K562 (cell line): ENCODE measurements at places on chromosomes 12 and 14. TPM values are rescaled to one million over a fixed set of nuclear protein-coding genes. Genes with fewer than 3 reads are reported as not detected.

The CNIH1 gene
- 71.3 and 79.6 TPM in 2 replicates for total RNA-seq

The PSEN1 gene
- 18.7 and 22.2 TPM in 2 replicates for total RNA-seq

The TAS2R8 gene
- not detected in 2 replicates for total RNA-seq

The TRPV4 gene
- total RNA-seq = not detected in 2 replicates

The DHRS2 gene
- total RNA-seq = 59.4 and 62.9 TPM in 2 replicates

The MIP gene
- total RNA-seq = 0.29 TPM in 1 of 2 replicates, not detected in the other

The EML5 gene
- 0.18 and 0.22 TPM in 2 replicates for total RNA-seq

The RD3L gene
- not detected in 2 replicates for total RNA-seq

The ALDH2 gene
- 22.5 and 23.4 TPM in 2 replicates for total RNA-seq

The GLT8D2 gene
- total RNA-seq = not detected in 2 replicates

The CMKLR1 gene
- total RNA-seq = 0.20 and 0.29 TPM in 2 replicates

The ZFYVE1 gene
- total RNA-seq = 3.2 and 4.9 TPM in 2 replicates

The PIWIL1 gene
- total RNA-seq = not detected in 2 replicates

DNA sequence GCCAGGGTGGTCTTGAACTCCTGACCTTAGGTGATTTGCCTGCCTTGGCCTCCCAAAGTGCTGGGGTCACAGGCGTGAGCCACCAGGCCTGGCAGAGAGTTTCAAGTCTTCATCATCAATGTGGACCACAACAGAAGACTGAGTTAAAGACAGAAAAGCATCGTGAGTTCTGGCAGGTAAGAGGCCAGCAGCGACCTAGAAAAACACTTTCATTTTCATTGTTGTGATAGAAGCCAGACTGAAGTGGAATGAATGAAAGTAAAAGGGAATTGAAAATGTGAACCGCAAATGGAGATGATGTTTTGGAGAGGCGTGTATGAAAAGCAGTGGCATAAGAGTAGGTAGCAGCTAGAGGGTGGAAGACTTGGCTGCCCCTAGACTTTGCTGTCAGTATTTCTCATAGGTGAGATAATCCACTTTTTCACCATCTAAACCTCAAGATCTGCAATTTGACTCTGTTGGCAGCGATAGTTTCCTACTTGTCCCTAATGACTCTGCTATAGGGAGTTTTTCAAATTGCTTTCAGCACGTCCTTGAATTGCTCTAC is 47.1 kb upstream of the PLEKHA5 start:
- no peak for DNase-seq
- H3K4me1 ChIP-seq = no peaks in the 10 kb centered on the region
- H3K27me3 ChIP-seq = no peaks in the 10 kb centered on the region
- H3K4me3 ChIP-seq = no peak overlapping the region
- no peaks in the 10 kb centered on the region for H3K36me3 ChIP-seq
- no peak overlapping the region for H3K27ac ChIP-seq

DNA sequence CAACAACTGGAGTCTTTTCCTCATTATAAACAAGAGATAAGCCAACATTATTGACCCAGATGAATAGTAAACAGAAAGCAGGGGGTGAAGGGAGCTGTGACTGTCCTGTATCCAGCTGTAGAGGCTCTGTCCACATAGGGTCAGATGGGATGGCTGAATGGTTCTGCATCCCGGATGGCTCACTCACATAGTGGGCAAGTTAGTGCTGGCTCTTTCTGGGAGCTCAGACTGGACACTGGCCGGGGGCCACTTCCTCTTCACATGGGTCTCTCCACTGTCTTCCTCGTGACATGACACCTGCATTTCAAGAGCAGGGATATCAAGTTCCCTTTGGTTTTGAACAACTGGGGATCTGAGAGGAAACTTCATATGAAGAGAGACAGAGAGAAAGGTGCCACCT is 969.6 kb upstream of the TMEM132C start:
- peaks cover 3% of the 10 kb centered on the region; the same call in 1 of the 2 replicates for H3K27me3 ChIP-seq
- no peak for DNase-seq
- no peak overlapping the region for H3K4me3 ChIP-seq

DNA sequence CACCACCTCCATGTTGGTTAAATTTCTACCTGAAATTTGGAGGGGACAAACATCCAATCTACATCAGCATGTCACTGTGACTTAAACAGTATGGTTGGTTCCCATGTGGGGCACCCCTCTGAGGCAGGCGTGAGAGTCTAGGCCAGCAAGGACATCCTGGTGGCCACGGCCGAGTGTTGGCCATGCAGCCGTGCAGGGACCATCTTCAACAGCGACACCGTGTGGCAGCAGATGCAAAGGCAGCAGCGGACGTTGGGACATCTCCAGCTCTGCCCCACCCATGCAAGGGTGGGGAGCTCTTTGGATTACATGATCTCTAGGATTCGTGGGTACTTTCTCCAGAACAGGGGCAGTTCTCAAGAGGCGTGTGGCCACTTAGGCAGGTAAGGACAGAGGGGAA is 49.8 kb downstream of the NOC4L start:
- peaks cover 65% of the 10 kb centered on the region for H3K27me3 ChIP-seq
- no peak overlapping the region for H3K27ac ChIP-seq
- no peak overlapping the region for H3K4me3 ChIP-seq
- H3K4me1 ChIP-seq = 0 out of 3 replicates have a peak, but pooled peaks cover 3% of the 10 kb centered on the region
- H3K36me3 ChIP-seq = no peaks in the 10 kb centered on the region
- peak; percentile 62 for DNase-seq

- H3K4me1 ChIP-seq = peaks cover 32% of the 10 kb centered on the region
- H3K36me3 ChIP-seq = peaks cover 25% of the 10 kb centered on the region
- no peak overlapping the region for H3K27ac ChIP-seq
- H3K27me3 ChIP-seq = no peaks in the 10 kb centered on the region
Observed at GRCh38 chr12:53044052-53044581, 5.7 kb upstream of the TNS2 start.

DNA sequence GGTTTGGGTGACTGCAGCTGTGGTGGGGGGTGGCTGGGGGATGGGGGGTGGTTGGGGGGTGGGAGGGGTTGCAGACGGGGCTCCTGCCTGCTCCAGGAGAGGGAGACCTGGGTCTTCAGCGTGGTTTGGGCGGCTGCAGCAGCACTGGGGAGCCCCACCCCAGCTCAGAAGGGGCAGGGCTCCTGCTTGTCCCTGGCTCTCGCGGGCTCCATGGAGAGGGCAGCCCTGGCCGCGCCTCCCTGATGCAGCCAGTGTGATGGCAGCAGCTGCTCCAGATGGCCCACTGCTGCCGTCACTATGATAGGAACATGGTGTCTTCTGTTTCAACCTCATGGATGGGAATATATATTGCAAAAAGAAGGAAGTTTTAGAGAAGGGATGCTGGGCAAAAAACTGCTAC is 22.9 kb downstream of the TRHDE start:
- DNase-seq = no peak
- H3K36me3 ChIP-seq = no peaks in the 10 kb centered on the region
- no peak overlapping the region for H3K4me3 ChIP-seq
- no peak overlapping the region for H3K27ac ChIP-seq
- H3K27me3 ChIP-seq = no peaks in the 10 kb centered on the region

GRCh38 chr14:22536853-22537338 is 52.1 kb downstream of the DAD1 start:
- no peaks in the 10 kb centered on the region for H3K36me3 ChIP-seq
- DNase-seq = peak; percentile 77
- H3K27ac ChIP-seq = peak overlapping the region; percentile 77

GRCh38 chr12:85923767-85924331 is 49.8 kb downstream of the NTS start:
- DNase-seq = no peak
- H3K27ac ChIP-seq = no peak overlapping the region
- H3K27me3 ChIP-seq = no peaks in the 10 kb centered on the region
- H3K36me3 ChIP-seq = no peaks in the 10 kb centered on the region
- no peak overlapping the region for H3K4me3 ChIP-seq
- H3K4me1 ChIP-seq = no peaks in the 10 kb centered on the region
